Vagina (tissue), 2 donors: ENCODE measurements at places on chromosomes 4 and X.

DNA sequence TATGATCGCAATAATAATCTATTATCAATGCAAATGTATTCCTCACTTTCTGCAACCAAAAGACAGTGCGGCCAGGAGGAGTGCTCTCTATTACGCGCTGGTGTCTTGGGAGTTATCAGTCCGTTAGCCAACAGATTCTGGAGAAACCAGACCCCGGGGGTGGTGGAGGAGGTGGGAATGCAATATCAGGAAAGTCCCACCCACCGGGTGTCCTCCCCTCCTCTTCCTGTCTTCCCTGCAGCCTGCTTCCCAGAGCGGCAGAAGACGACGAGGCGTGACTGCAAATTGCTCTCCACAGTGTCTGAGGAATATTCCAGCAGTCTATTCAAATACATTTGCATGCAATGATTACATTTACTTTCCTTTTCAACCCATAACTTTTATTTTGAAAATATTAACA is 17.9 kb upstream of the TLR3 start:
- no peak for DNase-seq

DNA sequence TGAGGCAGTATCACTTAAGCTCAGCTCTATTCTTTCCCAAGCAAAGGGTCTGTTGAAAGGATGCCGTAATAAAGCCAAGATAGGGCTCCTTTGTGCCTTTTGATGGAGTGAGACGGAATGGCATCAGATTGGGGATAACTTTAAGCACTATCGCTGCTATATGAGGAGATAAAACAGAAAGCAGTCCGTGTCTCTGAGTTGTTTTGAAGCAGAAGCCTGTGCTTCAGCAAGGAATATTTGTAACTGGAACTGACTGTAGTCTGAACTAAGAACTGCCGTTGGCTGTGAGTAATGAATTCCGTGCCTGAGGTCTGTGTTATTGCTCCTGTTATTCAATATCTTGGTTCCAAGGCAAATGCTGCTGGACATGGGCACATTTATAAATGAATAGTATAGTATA is 297.4 kb downstream of the ANKRD50 start:
- no peak for DNase-seq

DNA sequence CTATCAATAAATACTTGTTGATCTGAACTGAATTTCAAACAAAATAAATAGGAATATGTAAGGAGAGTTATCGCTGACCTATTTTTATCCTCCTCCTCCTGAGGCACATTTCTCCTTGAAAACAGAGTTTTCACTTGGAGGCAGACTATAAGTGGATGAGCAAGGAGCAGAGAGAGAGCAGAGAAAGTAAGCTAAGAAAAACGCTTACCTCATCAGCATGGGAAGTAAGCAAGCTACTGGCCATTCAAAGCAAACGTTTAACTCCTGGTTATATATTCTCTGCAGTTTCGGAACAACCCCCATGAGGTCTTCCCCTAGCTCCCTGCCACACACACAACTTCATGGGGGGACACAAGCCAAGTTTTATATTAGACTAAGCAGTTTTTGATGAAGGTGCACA is 13.2 kb downstream of the ZDHHC9 start:
- no peak for DNase-seq

DNA sequence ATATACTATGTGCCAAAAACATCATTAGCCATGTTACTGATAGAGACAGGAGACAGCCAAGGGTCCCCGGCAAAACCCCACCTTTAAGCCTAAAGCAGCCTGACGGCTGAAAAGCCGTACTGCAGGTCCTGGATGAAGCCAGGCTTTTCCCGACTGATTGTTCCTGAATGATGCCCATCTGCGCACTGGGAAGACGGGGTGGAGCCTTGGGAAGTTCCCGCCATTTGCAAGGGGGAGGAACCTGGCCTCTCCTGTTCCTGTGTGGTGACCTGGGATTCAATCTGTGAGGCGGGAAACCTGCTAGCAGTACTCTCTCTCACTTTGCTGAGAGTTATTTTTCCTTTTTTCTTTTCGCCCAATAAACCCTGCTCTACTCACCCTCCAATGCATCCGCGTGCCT is 15.1 kb upstream of the CAMK2D start:
- no peak for DNase-seq

- no peak for DNase-seq
These were observed 20.9 kb upstream of the RAB40A start for GRCh38 chrX:103540145-103540544.

DNA sequence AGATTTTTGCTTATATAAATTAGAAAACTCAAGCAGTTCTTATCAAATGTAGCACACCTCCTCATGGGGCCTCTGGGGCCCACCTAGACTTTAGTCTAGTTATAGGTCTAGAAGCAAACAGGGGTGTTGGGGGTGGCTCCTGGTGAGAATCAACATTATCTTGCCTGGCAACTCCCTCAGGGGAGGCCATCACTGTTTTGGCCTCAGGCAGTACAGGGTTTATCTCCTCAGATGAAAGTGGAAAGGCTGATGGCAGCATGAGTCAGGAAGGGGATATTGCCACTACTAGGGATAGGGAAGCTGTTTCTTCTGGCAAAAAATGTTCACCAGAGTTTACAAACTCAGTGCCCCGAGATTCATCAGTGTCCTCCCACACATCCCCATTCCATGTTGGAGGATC is 232.4 kb upstream of the BMP3 start:
- DNase-seq = no peak

GRCh38 chr4:1164956-1165545 is 7.3 kb downstream of the SPON2 start:
- DNase-seq = no peak

- DNase-seq = no peak
These were observed 129.0 kb downstream of the DMD start for GRCh38 chrX:33082371-33082770.

DNA sequence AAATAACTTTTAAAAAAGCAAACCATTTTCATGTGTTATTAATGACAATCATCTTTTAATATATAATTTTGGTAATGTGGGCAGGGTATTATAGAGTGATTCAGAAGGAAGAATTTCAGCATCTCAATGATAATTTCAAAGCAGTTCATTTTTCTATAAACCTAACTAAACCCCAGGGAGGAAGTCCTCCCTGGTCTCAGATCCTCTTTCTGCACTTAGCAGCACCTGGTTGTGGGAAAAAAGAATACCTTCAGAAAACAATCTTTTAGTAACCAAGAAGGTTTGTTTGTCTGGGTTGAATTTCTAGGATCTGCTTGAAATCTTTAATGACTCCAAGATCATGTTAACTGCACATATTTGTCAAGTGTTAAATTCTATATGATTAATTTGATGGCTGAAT is 29.9 kb downstream of the DKK2 start:
- no peak for DNase-seq

- DNase-seq = no peak
These were observed 398.4 kb downstream of the PPP3CA start for GRCh38 chr4:100948911-100949310.

- no peak for DNase-seq
These were observed 41.9 kb downstream of the MID1 start for GRCh38 chrX:10578527-10578926.

DNA sequence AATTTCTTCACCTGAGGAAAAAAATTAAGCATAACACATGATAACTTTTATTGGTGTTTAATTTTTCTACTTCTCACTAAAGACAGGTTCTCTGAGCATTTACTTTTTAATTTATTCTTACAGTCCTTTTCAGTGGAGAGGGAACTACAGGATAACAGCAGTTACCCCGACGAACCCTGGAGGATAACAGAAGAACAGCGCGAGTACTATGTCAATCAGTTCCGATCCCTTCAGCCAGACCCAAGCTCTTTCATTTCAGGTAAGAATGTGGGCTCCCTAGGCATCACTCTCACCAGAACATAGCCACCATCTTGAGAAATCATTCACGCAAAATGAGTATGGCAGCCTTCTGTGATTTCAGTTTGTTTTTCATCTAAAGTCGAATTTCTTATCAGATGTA is 100.8 kb downstream of the REPS2 start:
- DNase-seq = no peak

- no peak for DNase-seq
These were observed 24.1 kb downstream of the SEC31A start for GRCh38 chr4:82866706-82867385.

- DNase-seq = no peak
These were observed 37.9 kb downstream of the SGMS2 start for GRCh38 chr4:107862658-107863057.

DNA sequence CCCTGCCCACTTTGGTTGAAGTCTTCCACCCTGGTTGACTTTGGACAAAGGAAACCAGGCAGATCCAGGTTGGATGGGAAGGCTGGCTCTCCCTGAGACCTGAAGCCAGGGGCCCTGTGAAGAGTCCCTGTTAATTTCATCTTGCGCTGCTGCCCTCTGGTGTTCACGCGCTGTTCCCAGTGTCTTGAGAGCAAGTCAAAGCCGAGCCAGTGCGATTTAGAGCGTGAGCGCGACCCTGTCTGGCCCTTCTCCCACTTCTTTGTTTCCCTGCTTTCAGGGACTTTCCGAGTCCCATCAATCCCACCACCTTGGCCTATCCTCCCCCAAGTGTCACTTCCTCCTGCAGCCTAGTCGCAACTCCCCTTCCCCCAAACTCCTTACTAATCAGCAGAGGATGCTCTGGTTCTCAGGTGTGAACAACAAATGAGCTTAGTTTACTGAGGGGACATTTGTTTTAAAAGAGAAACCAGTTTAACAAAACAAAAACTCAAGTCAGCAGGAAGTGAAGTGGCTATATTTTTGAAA is 25.8 kb upstream of the CHRNA9 start:
- DNase-seq = no peak

- no peak for DNase-seq
These were observed 7.6 kb downstream of the DLG3 start for GRCh38 chrX:70452143-70452733.

DNA sequence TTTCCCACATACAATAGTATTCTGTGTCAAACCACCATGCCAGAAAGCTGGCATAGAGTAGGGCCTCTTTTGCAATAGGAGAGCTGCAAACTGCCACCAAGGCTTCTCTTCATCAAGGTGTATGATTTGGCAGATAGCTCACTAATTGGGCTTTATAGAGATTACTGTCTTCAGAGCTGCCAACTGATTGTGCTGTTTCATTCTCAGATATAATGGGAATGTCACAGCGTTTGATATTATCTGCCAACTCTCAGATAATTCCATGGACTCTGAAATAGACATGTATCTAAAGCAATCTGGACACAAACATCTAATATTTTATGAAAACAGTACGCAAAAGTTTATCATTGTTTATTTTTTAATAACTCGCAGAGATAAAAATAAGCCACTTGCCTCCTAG is 1289.1 kb downstream of the STIM2 start:
- no peak for DNase-seq

- DNase-seq = no peak
These were observed 82.3 kb downstream of the NEK1 start for GRCh38 chr4:169530048-169530447.

DNA sequence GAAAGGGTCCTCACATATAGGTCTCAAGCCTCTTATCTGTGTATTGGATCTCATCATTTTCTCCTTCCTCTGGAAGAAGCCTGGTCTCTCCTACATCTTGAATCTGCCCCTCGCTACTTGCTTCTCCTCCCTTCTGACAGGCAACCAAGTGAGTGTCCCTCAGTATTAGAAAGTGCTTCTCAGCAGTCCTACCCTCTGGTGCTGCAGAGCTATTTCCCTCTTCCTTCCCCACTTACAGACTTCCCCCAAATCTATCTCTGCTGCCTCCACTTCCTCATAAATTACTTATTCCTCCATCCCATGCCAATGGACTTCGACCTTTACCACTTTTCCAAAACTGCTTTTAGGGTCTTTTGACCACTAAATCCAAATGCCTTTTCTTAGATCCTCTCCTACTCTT is 129.1 kb upstream of the NAP1L5 start:
- no peak for DNase-seq

- no peak for DNase-seq
These were observed 26.1 kb downstream of the KLHL34 start for GRCh38 chrX:21632027-21632426.

DNA sequence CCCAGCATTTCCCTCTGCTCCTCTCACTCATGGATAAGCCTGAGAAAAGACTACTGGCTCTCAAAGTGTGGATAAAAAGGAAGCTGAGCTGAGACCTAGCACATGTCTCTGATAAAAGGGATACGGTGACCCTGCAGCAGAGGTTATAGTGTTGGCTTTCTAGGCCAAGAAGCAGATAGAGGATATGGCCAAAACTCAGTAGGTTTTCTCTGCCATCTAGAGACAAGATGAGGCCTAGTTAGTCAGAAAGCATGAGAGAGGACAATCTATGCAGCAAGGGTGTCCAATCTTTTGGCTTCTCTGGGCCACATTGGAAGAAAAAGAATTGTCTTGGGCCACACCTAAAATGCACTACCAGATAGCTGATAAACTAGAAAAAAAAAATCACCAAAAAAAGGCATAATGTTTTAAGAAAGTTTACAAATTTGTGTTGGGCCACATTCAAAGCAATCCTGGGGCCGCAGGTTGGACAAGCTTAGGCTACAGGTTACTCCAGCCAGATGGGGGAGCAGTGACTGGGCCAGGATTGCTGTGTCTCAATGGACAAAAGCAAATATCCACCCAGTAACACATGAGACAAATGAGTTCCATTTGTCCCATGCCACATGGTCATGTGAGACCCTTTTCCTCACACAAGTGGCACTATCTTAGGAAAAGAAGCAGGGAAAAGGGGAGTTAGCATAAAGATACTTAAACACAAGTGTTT is 411.4 kb downstream of the INPP4B start:
- no peak for DNase-seq

DNA sequence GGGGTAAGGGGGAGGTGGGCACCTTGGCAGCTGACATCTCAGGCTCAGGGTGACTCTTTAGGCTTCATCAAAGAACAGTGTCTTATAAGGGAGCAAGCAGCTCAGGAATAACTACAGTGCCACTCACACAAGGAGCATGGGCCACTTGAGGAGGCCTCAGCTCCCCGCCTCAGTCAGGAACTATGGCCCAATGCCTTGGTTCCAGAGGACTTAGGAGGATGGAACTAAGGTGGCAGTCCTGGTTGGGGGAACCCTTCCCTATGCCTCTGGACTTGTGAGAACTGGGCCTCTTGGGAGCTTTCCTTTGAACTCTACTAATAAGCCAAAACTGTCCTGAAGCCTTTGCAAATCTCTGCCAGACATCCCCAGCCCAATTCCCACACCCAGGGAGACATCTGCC is 160.6 kb downstream of the EFNB1 start:
- DNase-seq = peak; percentile 77

DNA sequence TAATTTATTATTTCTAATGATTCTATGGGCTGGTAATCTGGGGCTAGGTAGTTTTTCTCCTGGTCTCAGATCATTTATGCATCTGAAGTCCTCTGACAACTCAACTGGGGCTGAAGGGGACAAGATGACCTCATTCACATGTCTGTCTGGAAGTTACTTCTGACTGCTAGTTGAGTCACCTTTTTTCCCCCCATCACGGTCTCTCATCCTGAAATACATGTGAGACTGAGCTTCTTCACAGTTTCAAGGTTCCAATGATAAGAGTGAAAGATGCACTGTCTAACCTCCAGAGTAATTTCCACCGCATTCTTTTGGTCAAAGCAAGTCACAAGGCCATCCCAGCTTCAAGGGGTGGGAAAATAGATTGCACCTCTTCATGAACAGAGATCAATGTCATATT is 356.7 kb upstream of the RPS6KA3 start:
- no peak for DNase-seq

DNA sequence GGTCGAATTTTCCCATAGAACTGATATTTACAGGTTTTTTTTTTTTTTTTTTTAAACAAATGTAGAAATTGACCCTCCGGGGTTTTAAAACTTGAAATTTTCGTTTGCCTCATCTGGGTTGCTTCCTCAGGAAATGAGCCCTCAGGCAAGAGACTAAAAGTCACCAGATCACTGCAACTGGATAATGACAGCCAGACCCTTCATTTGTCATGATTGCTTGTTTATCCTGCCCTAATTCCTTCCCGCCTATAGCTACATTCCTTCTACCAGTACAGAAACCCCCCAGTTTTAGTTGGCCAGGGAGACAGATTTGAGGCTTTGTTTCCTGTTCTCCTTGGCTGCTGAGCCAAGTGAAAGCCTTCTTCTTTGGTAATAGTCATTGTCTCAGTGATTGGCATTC is 44.0 kb upstream of the IGFBP7 start:
- DNase-seq = no peak
